Left renal pelvis (tissue), 4 donors: ENCODE measurements at places on chromosomes 7 and 10. TPM values are rescaled to one million over a fixed set of nuclear protein-coding genes. Genes with fewer than 3 reads are reported as not detected.

- no peak for DNase-seq
These were observed 19.8 kb downstream of the CDK1 start for GRCh38 chr10:60798031-60798430.

Gene UNCX
- polyA plus RNA-seq, result 17.3 TPM

DNA sequence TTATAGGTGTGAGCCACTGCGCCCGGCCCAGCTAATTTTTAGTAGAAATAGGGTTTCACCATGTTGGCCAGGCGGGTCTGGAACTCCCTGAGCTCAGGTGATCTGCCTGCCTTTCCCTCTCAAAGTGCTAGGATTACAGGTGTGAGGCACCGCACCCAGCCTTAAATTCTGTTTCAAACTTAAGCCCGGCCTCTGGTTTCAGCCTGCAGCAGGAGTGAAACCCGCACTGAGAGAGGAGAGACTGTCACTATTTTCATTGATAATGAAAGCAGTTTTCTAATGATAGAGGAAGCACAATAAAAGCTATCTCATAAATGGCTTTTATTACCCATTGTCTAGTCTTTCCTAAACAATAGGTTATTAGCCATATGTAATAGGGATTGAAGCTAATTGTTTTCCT, 415.5 kb downstream of the GALNT17 start:
- no peak for DNase-seq

Gene ASB4
- not detected for polyA plus RNA-seq

DNA sequence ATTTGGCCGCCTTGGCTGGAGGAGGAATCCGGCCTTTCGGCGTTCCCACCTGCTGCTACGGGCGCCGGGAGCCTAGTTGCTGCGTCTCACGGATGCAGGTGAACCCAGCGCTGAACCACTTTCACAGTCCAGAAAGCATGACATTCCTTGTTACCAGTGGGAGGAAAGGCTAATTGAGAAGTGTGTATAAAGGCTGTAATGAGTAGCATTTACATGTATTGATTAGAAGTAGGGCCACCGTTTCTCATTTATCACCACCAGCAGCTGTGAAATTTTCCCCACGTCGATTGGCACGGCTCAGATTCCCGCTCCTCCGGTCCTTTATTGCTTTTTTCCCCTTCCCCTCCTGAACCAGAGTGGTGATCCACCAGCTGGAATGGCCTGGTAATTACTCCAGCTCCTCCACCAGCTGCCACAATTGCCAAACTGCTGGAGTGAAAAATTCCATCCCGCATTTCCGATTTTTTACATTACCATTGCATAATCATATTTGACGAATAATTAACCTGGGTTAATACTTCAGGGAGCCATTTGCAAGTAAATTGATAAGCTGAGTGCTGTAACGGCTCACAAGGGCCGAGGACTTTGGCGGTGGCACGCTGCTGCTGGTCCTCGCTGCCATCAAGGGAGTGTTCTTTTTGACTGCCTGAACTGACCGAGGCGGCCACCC, 153.3 kb downstream of the POU6F2 start:
- DNase-seq, result peak; percentile 27

Gene SPDYE9
- 0.32 TPM for polyA plus RNA-seq

GRCh38 chr10:19111501-19112267, 63.1 kb downstream of the MALRD1 start:
- DNase-seq, result no peak
